Effector CD4-positive, alpha-beta T cell (primary cell): ENCODE measurements at places on chromosomes 7 and 10.

GRCh38 chr7:136677471-136678365 lies 190.7 kb upstream of the CHRM2 start:
- no peak for DNase-seq

DNA sequence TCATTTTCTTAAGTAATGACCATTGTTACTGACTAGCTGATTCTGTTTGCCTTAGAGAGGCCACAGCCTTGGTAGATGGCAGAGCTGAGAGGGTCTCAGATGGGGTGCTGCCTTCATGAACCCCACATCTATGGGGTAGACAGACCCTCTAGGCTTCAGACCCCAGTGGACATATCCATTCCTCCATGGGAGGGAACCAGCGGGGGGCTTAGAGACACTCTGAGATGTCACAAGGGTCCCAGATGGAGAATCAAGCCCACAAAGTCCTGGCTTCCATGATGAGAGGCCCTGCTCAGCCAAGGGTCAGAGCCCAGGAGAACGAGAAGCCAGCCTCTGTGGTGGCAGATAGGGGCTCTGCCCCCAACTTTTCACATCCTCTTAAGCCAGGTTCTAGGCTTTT lies 408.6 kb downstream of the TCERG1L start:
- no peak for DNase-seq

- no peak for DNase-seq
Measured at GRCh38 chr10:110141185-110141584, 66.2 kb upstream of the MXI1 start.

DNA sequence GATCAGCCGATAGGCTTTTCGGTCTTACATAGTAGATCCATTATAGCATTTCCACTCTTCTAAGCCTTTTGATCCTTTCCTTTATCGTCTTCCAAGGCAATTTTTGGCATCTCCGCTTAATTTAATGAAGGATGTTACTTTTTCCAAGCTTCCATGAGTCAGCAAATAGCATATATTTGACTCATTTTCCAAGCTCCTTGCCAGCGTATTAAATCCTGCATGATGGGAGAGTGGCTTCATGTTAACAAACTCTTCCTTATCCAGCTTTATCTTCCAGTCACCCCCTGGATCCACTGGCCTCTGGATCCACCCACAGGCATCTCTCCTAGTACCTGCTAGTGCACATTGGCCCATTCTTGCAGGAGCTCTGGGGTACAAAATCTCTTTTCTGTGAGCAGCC lies 13.0 kb downstream of the OR9A2 start:
- no peak for DNase-seq

DNA sequence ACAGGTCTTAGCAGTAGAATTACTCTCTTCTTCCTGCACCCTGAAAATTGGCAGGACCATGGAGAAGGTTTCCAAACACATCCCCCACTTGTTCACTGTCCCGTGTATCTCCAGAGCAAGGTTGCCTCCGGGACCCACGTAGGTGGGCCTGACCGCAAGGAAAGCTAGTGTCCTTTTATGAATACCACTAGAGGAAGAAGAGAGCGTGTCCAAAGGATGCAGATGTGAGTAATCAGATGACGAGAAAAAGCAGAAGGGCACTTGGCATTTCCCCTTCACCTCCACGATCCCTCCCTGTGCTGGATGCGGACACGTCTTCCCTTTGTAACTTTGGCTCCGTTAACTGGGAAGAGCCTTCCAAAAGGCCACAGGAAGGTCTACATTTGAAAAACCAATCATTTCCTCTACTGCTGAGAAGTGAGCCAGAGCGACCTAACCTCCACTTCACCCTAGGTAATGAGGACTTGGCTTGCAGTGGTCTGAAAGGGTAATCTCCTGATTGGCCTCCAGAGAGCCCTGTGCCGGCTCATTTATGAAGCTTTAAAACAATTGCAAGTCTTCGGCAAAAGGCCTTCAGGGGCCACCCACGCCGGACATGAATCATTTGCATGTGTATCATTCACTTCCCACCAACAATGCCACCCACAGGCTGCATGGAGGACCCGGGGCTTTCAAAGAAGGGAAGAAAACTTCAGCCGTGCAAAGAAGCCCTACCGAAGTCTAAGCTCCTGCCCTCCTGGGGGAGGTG lies 55.4 kb downstream of the LYZL1 start:
- DNase-seq = no peak

GRCh38 chr10:70445718-70446657 lies 4.5 kb upstream of the NODAL start:
- DNase-seq = no peak
